ENCODE measurements at places on chromosomes 7 and 10.

GRCh38 chr10:4271193-4271592 is 486.2 kb upstream of the KLF6 start:
- no peaks in the 10 kb centered on the region for H3K27me3 ChIP-seq
- no peak for DNase-seq
- H3K4me1 ChIP-seq = peaks cover 28% of the 10 kb centered on the region

- no peak overlapping the region for H3K27ac ChIP-seq
- no peaks in the 10 kb centered on the region for H3K36me3 ChIP-seq
- H3K4me1 ChIP-seq = no peaks in the 10 kb centered on the region
- H3K4me3 ChIP-seq = no peak overlapping the region
- H3K27me3 ChIP-seq = no peaks in the 10 kb centered on the region
Observed at GRCh38 chr7:107274506-107274905, 105.7 kb downstream of the HBP1 start.

DNA sequence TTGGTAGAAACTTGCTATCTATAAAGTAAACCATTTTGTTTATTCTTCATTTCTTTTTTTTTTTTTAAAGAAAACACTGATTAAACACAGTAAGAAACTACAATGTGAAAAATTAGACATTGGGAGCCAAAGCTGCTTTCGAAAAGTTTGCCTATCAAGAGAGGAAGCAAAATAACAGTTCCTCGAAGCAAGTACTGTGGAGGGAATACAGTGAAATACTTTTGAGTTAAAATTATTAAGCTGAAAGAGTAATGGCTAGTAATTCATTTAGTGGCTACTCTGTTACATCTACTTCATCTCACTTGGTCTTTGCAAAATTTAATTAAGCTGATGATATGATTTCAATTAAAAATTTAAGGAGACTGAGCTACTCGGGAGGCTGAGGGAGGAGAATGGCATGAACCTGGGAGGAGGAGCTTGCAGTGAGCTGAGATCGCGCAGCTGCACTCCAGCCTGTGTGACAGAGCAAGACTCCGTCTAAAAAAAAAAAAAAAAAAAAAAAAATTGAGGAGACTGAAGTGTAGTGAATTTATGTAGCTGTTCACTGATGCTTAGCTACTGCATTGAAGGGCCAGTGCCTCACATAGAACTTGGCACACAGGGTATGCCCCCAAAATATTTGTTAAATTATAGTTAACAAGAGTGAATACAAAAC is 982.1 kb upstream of the MBL2 start:
- H3K36me3 ChIP-seq = no peaks in the 10 kb centered on the region
- H3K27me3 ChIP-seq = no peaks in the 10 kb centered on the region
- DNase-seq = no peak
- H3K4me1 ChIP-seq = no peaks in the 10 kb centered on the region
- no peak overlapping the region for H3K27ac ChIP-seq

- H3K27ac ChIP-seq = peak within 1 kb of the TSS; percentile 85
- peaks cover 19% of the 10 kb centered on the region for H3K4me1 ChIP-seq
- DNase-seq = peak; percentile 92
- no peaks in the 10 kb centered on the region for H3K27me3 ChIP-seq
Observed at GRCh38 chr10:89207181-89207800, at the start of gene CH25H. TSS of gene CH25H (minus strand) at chr10:89207317. CDS start at chr10:89207292, 25 bp downstream.

GRCh38 chr7:2734084-2734686 is 46.2 kb downstream of the AMZ1 start:
- no peaks in the 10 kb centered on the region for H3K36me3 ChIP-seq
- peak overlapping the region; percentile 73 for H3K27ac ChIP-seq
- no peak for DNase-seq
- no peak overlapping the region for H3K4me3 ChIP-seq

DNA sequence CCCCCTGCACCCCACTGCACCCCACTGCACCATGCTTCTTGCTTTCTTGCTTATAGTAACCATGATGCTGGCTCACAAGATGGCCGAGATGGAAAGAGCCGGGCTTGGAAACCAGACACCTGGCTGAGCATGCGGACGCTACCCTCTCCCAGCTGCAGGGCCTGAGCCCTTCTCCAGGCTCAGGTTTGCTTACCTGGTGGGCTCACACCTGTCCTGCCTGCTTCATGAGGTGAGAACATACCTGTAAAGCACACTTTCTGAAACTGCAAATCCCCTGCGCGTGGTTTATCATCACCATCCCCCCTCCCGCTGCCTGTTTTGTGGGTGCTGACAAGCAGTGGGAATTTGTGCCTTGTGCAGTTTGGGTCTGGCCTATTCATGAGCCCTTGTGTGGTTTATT is 302.7 kb downstream of the GLRX3 start:
- H3K27me3 ChIP-seq = no peaks in the 10 kb centered on the region
- H3K4me3 ChIP-seq = no peak overlapping the region
- H3K27ac ChIP-seq = no peak overlapping the region
- DNase-seq = peak; percentile 46

GRCh38 chr10:128863411-128863810 is 603.6 kb upstream of the MGMT start:
- no peak for DNase-seq
- H3K27ac ChIP-seq = no peak overlapping the region
- no peak overlapping the region for H3K4me3 ChIP-seq
- H3K27me3 ChIP-seq = no peaks in the 10 kb centered on the region
- H3K4me1 ChIP-seq = no peaks in the 10 kb centered on the region

GRCh38 chr10:127906548-127907377 is at the start of gene PTPRE:
TSS of gene PTPRE (plus strand) at chr10:127907103. CDS start at chr10:128040882, 133,779 bp downstream.
- H3K27me3 ChIP-seq = no peaks in the 10 kb centered on the region
- peaks cover 16% of the 10 kb centered on the region for H3K4me1 ChIP-seq
- peak; percentile 92 for DNase-seq
- H3K36me3 ChIP-seq = no peaks in the 10 kb centered on the region
- peak within 1 kb of the TSS; percentile 47 for H3K4me3 ChIP-seq

- H3K27ac ChIP-seq = no peak overlapping the region
- no peak for DNase-seq
- no peak overlapping the region for H3K4me3 ChIP-seq
- H3K36me3 ChIP-seq = peaks cover 4% of the 10 kb centered on the region
- no peaks in the 10 kb centered on the region for H3K27me3 ChIP-seq
- H3K4me1 ChIP-seq = peaks cover 73% of the 10 kb centered on the region
Observed at GRCh38 chr10:80182986-80183385, 22.4 kb downstream of the ANXA11 start.

DNA sequence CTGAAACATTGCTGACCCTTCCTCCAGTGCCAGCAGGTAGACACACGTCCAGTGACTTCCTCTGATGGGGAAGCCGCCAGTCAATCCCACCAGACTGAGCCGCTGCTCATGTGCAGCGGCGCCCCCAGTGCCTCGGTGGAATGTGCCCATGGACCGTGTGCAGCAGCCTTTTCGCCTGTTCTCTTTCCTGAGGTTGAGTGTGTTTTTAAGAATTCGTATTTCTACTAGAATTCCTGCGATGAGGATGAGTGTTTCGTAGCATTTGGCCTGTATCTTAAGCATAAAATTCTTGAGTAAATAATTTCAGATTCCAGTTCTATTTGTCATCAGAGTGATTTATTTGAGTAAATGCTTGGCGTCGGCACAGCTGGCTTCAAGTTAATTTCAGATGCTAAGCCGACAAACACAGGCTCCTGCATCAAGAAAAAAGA is 35.4 kb downstream of the BNIP3 start:
- H3K4me1 ChIP-seq = peaks cover 15% of the 10 kb centered on the region
- H3K27ac ChIP-seq = no peak overlapping the region
- no peak for DNase-seq
- H3K36me3 ChIP-seq = peaks cover 49% of the 10 kb centered on the region
- H3K27me3 ChIP-seq = no peaks in the 10 kb centered on the region
- H3K4me3 ChIP-seq = no peak overlapping the region

- H3K4me1 ChIP-seq = peaks cover 8% of the 10 kb centered on the region
- no peak overlapping the region for H3K27ac ChIP-seq
- DNase-seq = no peak
- no peak overlapping the region for H3K4me3 ChIP-seq
- H3K36me3 ChIP-seq = no peaks in the 10 kb centered on the region
Observed at GRCh38 chr7:137007001-137007694, 138.7 kb downstream of the CHRM2 start.

GRCh38 chr7:115013886-115014285 is 92.0 kb downstream of the MDFIC start:
- DNase-seq = no peak
- H3K4me3 ChIP-seq = no peak overlapping the region
- no peaks in the 10 kb centered on the region for H3K36me3 ChIP-seq
- peaks cover 22% of the 10 kb centered on the region for H3K4me1 ChIP-seq
- no peaks in the 10 kb centered on the region for H3K27me3 ChIP-seq

DNA sequence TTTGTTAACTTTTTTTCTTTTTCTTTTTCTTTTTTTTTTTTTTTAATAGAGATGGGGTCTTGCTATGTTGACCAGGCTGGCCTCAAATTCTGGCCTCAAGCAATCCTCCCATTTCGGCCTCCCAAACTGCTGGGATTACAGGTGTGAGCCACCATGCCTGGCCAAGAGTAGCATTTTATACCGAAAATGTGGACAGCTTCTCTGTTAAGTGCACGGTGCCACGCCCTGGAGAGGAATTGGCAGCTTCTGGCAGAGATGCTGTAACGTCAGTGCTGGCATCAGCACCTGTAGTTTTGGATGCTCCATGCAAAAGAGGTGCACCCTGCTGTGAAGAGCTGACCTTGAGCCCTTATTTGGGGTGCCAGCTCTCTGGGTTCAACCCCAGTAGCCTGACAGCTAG is 18.2 kb downstream of the IL15RA start:
- no peak overlapping the region for H3K27ac ChIP-seq
- no peaks in the 10 kb centered on the region for H3K4me1 ChIP-seq
- peaks cover 47% of the 10 kb centered on the region for H3K36me3 ChIP-seq
- H3K27me3 ChIP-seq = no peaks in the 10 kb centered on the region
- DNase-seq = no peak
- no peak overlapping the region for H3K4me3 ChIP-seq

GRCh38 chr10:305034-305433 is 169.8 kb downstream of the ZMYND11 start:
- no peak overlapping the region for H3K4me3 ChIP-seq
- no peaks in the 10 kb centered on the region for H3K27me3 ChIP-seq
- DNase-seq = no peak

DNA sequence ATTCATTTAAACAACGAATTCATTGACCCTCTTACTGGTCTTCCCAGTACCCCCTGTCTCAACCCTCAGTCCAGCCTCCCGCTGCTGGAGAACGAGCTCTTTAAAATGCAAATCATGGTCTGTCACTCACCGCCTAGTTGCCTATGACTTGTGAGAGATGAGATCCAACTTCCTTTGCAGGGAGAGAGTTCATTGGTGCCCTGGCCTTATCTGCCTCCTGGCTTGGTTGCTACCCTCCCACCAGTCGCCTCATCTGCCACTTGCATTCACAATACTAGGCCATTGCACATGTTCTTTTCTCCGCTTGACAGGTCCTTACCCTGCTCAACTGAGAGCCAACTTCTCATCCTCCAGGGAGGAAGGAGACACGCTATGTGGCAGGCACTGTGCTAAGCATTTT is 54.0 kb upstream of the MXI1 start:
- no peaks in the 10 kb centered on the region for H3K27me3 ChIP-seq
- no peak for DNase-seq
- H3K36me3 ChIP-seq = no peaks in the 10 kb centered on the region
- no peak overlapping the region for H3K27ac ChIP-seq
- no peaks in the 10 kb centered on the region for H3K4me1 ChIP-seq
- no peak overlapping the region for H3K4me3 ChIP-seq

DNA sequence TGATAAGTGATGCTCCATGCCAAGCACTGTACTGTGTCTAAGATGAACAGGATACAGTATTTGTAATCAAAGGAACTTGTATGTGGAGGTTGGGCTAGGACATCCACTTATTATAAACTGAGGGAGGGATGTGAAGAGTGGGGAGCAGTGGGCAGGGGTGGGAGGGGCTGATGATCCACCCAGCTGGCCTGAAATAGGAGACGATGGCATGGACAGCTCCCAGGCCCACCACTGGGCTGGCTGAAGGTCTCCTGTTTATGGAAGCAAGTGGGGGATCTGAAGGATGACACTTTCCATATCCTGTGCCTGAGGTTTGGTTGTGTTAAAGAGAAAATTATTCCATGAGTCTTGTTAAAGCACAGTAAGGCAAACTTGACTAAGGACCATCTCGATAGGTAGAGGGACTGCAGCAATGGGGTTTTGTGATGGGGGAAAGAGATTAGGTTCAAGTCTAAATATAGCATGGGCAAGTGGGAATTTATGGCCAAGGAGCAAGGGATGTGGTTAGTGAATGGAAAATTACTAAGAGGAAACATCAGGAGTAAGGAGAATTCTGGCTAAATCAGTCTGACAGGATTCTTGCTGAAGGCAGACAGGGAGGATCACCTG is 124.6 kb downstream of the CCNY start:
- no peaks in the 10 kb centered on the region for H3K27me3 ChIP-seq
- H3K27ac ChIP-seq = no peak overlapping the region
- peaks cover 38% of the 10 kb centered on the region for H3K4me1 ChIP-seq
- H3K36me3 ChIP-seq = no peaks in the 10 kb centered on the region

- DNase-seq = no peak
- no peaks in the 10 kb centered on the region for H3K4me1 ChIP-seq
- no peak overlapping the region for H3K27ac ChIP-seq
Observed at GRCh38 chr10:11881477-11882417, 58.6 kb downstream of the PROSER2 start.

DNA sequence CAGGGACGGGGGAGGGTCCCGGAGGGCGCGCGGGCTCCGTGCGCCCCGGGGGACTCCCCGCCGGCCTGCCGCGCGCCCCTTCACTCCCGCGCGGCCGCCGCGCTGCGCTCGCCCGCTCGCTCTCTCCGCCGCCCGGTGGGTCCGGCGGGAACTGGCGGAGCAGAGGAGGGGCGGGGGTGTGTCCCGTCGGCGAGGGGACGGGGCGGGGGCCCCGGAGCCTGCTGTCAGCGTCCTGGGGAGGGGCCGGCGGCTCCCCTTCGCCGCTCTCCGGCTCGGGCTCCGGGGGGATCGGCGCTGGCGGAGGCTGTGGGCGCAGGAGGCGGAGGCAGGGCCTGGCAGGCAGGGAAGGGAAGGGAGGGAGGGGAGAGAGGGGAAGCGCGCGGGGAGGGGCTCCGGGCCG is at the start of gene SH3PXD2A:
Gene SH3PXD2A (minus strand): TSS at position 153 of the 400 bp plus-strand sequence. CDS start 310 bp downstream, outside the sequence.
- H3K27ac ChIP-seq = peak within 1 kb of the TSS; percentile 84
- no peaks in the 10 kb centered on the region for H3K27me3 ChIP-seq
- peaks cover 55% of the 10 kb centered on the region for H3K4me1 ChIP-seq
- H3K36me3 ChIP-seq = no peaks in the 10 kb centered on the region
- H3K4me3 ChIP-seq = peak within 1 kb of the TSS; percentile 63

DNA sequence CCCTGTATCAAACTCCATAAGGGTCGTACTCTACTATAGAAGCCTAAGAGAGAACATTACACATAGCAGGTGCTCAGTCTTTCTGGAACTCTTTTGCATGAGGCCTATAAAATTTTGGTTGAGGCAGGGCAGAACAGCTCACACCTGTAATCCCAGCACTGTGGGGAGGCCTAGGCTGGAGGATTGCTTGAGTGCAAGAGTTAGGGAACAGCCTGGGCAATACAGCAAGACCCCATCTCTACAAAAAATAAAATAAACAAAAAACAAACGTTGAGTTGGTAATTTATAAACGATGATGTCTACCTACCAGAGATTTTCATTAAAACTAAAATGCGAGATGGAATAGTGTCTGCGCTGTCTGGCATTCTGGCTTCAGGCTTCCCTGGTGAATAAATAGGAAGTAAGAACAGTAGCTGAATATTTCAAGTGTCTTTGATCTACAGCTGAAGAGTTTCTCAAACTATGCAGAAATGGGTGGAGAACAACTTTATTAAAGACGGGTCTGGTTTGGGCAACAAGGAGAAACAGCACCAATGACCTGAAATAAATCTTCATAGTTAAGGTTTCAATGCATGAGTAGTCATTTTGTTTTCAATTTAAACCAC is 774 bp downstream of the PON2 start:
- DNase-seq = no peak
- H3K36me3 ChIP-seq = no peaks in the 10 kb centered on the region
- H3K27ac ChIP-seq = peak overlapping the region; percentile 92
- no peaks in the 10 kb centered on the region for H3K27me3 ChIP-seq
- H3K4me3 ChIP-seq = peak overlapping the region; percentile 92
- H3K4me1 ChIP-seq = no peaks in the 10 kb centered on the region

Data from vagina (tissue), 2 donors.